Fibroblast of skin of right quadriceps (primary cell): ENCODE measurements at places on chromosomes 2 and 18.

DNA sequence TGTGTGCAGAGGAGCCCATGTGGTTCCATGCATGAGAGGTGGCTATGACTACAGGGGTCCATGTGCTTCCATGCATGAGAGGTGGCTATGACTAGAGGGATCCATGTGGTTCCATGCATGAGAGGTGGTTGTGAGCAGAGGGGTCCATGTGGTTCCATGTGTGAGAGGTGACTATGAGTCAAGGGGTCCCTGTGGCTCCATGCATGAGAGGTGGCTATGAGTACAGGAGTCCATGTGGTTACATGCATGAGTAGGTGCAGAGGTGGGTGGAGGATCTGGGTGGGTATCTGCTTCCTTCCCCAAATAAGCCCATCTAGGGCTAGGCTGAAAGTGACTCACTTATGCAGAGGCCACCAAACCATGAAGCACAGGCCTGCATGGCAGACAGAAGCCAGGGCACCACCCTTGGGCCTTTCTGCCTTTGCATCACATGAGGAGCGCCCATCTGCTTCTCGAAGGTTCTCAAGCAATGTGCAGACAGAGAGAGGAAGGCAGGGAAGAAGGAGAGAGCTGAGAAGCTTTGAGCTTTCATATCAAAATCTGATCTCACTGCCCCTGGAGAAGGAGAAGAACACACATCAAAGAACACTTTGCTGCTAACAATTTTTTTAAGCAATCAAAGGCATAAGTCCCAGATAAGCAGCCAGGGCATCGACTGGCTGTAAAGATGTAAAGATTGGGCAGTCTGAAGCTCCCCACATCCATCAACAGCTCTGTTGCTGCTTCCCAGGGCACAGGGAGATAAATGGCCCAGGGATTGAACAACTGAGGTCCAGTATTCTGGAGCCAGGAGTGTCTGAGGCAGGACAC lies 137.6 kb downstream of the TNS1 start:
- DNase-seq: no peak

DNA sequence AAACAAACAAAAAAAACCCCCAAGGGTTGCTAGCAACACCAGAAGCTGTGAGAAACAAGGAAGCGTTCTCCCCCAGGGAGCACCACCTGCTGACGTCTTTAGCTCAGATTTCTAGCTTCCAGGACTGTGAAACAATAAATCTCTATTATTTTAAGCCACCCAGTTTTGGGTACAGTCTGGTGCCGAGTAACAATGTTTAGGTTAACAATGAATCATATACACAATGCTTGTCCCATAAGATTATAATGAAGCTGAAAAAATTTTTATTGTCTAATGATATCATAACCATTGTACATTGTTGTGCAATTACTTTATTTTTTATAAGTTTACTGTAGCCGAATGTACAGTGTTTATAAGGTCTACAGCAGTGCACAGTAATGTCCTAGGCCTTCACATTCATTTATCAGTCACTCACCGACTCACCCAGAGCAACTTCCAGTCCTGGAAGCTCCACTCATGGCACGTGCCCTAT lies 72.1 kb upstream of the CAB39 start:
- peak; percentile 30 for DNase-seq

DNA sequence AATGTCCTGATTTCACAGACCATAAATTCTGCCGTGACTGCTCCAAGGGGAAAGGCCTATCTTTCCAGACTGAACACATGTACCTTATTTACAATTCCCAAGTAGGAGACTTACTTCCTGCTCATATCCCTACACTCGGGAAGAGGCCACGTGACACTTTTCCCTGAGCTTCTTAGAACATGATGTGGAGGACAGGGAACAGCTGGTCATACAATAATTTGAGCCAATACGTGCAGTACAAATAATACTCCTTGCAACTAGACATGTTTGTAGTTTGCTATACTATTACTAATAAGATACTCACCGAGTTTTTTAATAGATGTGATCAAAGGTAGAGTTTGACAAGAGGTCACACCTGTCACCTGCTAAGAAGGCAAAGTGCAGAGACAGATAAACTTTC lies 256.4 kb downstream of the SP3 start:
- no peak for DNase-seq

DNA sequence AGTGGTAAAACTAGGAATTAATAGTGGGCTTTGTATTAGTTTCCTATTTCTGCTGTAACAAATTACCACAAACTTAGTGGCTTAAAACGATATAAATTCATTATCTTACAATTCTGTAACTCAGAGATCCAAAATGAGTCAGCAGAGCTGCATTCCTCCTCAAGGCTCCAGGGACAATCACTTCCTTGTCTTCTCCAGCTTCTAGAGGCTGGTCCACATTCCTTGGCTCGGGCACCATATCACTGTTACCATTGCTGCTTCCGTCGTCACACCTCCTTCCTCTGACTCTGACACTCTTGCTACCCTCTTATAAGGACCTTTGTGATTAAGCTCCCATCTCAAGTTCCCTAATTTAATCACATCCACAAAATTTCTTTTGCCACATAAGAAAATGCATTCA lies 567.8 kb upstream of the KLHL29 start:
- DNase-seq: peak; percentile 10

- DNase-seq: no peak
Observed at GRCh38 chr2:105522645-105523044, 123.8 kb upstream of the FHL2 start.

DNA sequence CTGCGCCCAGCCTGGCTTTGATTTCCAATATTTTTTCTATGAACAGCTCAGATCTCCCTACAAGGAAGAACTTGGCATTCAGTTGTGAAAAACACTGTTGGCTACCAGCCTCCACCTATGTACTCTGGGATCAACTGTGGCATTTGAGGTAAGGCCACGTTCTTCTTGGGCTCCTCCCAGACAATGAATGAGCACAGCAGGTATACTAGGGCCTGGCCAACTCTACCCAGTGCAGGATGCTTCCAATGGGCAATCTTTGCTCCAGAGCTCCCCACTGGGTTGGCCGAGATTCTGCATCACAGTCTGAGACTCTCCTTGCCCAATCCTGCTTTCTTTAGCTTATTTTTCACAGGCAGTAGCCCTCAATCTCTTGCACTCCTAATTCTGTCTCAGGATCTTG lies 75.9 kb downstream of the TMEM131 start:
- DNase-seq: no peak

GRCh38 chr18:2573408-2573807 lies 2.1 kb downstream of the NDC80 start:
- DNase-seq: no peak

DNA sequence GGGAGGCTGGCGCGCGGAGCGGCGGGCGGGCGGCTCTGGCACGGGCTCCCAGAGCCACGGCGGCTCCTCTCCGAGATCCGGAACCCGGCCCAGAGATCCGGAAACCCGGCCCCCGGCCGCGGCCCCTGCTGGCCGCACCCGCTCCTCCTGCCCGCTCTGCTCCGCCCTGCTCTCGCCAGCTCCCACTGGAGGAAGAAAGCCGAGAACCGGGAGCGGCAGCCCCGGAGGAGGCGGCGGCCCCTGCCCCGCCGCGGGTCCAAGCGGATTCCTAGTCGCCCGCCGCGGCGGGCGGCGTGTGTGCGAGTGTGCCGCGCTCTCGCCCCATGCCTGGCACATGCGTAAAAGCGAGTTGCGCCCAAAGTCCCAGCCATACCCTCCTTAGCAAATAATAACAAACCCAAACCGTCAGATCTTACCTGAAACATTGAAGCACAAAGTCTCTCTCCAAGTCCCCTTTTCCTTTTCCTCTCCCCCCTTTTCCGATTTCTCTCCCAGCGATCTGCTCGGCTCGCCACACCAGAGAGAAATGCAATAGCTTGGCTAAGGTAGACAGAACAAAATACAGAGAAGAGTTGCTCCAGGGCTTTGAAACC lies 108.7 kb upstream of the KCTD1 start:
- DNase-seq: peak; percentile 61

- no peak for DNase-seq
Observed at GRCh38 chr18:49490246-49490762, 3.3 kb upstream of the C18orf32 start.

DNA sequence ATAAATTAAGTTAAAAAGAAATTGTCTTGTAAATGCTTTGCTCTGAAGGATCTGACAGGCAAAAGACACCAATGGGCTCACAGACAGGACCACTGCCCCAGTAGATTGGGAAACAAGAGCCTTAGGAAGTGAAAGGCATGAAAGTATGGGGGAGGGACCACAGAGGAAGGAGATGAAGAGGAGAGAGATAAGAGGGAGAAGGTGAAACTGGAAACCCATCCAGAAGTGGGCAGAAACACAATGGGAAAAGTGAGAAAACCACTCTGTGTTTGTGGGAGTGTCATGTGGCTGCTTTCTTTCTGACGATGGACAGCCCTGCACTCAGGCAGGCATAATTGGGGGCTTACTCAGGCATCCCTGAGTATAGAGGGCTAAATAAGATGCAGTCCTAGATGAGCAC lies 101.5 kb upstream of the STON1 start:
- DNase-seq: no peak

- DNase-seq: peak; percentile 33
Observed at GRCh38 chr2:19536136-19536535, 177.7 kb upstream of the OSR1 start.

GRCh38 chr2:70580352-70580751 lies 26.7 kb upstream of the TGFA start:
- DNase-seq: no peak

- no peak for DNase-seq
Observed at GRCh38 chr2:176078541-176079284, 5.0 kb downstream of the EVX2 start.

- peak; percentile 60 for DNase-seq
Observed at GRCh38 chr2:177147093-177147694, 65.4 kb upstream of the HNRNPA3 start.

GRCh38 chr2:79554899-79555298 lies 42.0 kb downstream of the CTNNA2 start:
- DNase-seq: no peak

- DNase-seq: no peak
Observed at GRCh38 chr18:26956863-26957262, 91.4 kb upstream of the AQP4 start.

GRCh38 chr2:23687713-23688112 lies 239.2 kb downstream of the ATAD2B start:
- no peak for DNase-seq

- no peak for DNase-seq
Observed at GRCh38 chr2:212919238-212919637, 232.2 kb downstream of the IKZF2 start.

DNA sequence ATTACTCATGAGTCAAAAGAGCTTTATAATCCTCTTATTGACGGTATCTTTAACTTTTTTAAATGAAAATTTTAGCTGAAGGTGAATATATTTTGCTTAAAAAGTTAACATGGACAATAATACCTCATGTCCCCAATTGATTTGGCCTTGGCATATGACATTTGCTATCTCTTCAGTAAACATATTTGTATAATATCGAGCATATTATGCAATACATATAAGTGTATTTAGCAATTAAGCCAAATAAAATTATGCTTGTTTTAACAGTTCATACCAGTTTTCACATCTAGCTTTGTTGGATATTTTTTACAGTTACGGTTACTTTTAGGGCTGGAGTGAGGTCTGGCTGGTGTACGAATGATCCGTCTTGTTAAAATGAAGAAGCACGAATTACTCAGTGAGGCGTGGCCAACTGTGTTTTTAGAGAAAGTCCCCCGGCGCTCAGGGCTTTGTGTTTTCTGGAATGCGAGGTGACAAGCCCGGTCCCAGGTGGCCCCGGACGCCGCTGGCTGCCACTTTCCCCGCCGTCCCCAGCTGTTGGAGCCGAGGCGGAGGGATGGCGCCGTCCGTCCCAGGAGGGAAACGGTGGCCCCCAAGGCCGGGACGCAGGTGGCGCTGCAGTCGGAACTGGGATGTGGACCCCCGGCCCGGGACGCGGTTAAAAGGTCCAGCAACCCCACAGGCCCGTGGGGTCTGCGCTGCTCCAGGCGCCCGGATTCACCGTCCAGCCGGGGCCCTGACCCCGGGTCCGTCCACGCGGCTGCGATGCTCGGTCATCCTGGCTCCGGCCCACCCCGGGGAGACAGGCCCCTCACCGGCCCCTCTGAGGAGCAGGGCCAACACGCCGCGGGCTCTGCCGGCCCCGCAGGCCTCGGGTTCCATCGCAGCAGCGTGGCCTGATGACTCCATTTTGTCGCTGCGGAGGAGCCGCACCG lies 41.3 kb downstream of the TMEM18 start:
- DNase-seq: no peak

DNA sequence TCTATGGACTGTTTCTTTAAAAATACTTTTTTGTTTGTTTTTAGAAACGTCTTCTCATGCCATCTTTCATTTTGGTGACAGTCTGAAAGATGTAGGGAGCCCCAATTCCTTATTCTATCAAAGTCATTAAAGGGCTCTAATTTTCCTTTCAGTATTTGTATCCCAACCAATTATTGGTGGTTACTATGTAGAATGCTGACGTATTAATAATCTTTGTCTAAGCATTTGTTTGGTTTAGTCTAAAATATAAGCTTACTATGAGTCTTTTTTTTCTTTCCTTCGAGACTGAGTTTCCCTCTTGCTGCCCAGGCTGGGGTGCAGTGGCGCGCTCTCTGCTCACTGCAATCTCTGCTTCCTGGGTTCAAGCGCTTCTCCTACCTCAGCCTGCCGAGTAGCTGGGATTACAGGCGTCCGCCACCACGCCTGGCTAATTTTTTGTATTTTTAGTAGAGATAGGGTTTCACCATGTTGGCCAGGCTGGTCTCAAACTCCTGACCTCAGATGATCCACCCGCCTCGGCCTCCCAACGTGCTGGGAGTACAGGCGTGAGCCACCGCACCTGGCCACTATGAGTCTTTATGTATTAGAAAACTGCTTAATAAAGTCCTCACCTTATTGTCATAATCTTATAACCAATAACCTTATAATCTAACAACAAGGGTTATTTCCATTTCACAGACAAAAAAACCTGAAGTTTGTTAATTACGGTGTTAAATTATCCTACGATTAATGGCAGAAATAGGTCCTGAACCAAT lies 849 bp upstream of the VRK2 start:
- no peak for DNase-seq

- DNase-seq: no peak
Observed at GRCh38 chr18:23538870-23539269, 35.6 kb downstream of the RMC1 start.

- DNase-seq: no peak
Observed at GRCh38 chr2:152038441-152038958, 60.3 kb downstream of the CACNB4 start.

DNA sequence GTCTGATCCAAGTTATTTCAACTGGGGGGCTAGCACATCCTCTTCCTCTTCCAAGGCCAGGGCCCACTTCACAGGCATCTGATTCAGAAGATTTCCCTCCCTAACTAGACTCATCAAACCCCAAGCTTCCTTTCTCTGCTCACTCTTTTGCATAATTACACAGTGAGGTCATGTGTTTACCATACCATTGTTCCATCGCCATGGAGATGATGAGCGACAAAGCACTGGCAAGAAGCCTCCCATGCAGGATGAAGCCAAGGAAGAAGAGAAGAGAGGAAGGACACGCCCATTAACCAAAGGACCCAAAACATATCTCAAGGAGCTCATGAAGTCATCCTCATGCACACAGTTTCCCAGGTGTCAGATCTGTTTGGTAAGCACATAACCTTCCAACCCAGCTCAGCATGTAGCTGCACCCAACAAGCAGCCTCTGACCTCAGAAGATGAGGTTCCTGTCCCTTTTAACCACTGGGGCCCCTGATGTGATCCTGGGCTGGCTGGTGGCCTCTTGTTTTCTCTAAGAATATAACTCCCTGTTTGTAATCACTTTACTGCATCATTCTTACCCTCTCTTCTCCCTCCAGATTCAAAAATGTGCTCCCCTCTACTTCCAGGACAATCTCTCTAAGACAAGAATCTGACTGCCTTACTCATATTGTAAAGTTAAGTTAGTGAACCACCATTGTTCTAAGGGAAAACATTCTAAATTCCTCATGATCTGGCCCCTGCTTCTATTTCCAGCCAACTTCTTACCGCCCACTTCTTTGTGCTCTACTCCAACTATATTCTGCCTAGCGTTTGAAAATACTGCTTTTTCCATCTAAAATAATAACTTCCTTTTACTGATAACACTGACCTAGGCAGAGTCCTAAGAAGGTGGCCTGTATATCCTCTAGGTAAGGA lies 190.1 kb downstream of the TTC32 start:
- peak; percentile 97 for DNase-seq
